Activated CD4-positive, alpha-beta T cell treated with anti-CD3 and anti-CD28 coated beads for 36 hours (primary cell): ENCODE measurements at places on chromosomes 2 and 18. TPM values are rescaled to one million over a fixed set of nuclear protein-coding genes. Genes with fewer than 3 reads are reported as not detected.

Gene FHOD3
- not detected for total RNA-seq

Gene ZNF804A
- total RNA-seq = not detected

Gene LRP2
- total RNA-seq = 1.9 TPM

Gene CCDC68
- not detected for total RNA-seq

Gene SCRN3
- 12.7 TPM for total RNA-seq

Gene CRIM1
- total RNA-seq = 3.9 TPM
